ENCODE measurements at places on chromosomes 3 and 15.

DNA sequence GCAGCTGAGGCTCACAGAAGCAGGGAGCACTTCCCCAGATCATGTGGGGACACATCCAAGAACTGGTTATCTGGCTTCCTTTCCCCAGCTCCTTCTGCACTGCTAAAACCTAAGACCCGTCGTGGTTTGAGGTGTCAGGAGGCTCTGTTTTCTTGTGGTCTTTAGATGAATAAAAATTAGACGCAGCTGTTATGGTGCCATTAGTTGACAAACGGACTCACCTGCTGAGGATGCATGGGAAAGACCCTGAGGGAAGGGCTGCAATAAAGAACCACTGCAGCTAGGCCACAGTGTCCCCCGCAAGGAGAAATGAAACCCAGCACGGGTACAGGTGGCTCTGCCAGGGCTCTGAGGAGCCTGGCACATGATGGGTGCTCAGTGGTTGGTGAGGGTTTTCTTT, 99.4 kb downstream of the IQSEC1 start:
- no peak for DNase-seq

DNA sequence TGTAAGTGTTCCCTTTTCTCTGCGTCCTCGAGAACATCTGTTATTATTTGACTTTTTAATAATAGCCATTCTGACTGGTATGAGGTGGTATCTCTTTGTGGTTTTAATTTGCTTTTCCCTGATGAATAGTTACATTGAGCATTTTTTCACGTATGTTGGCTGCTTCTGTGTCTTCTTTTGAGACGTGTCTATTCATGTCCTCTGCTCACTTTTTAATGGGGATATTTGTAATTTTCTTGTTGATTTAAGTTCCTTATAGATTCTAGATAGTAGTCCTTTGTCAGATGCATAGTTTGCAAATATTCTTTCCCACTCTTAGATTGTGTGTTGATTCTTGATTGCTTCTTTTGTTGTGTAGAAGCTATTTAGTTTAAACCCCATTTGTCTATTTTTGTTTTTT, 179.2 kb downstream of the DOCK3 start:
- no peak for DNase-seq

DNA sequence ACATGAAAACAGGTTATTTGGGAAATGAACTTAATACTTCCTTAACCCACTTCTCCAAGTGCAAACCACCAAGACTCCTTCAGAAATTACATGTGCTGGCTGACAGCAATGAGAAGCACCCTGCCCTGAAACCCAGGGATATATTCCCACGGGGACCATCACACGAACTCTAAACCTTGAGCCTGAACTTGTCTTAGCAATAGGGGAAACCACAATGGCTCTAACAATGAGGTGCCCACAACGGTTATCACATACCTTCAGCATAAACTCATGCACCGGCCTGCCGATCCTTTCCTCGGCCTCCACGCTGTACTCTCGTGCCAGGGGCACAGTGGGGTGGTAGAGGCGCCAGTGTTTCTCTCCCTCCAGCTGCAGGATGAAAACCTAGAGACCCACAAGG, 13.4 kb downstream of the RIOX2 start:
- no peak for DNase-seq

DNA sequence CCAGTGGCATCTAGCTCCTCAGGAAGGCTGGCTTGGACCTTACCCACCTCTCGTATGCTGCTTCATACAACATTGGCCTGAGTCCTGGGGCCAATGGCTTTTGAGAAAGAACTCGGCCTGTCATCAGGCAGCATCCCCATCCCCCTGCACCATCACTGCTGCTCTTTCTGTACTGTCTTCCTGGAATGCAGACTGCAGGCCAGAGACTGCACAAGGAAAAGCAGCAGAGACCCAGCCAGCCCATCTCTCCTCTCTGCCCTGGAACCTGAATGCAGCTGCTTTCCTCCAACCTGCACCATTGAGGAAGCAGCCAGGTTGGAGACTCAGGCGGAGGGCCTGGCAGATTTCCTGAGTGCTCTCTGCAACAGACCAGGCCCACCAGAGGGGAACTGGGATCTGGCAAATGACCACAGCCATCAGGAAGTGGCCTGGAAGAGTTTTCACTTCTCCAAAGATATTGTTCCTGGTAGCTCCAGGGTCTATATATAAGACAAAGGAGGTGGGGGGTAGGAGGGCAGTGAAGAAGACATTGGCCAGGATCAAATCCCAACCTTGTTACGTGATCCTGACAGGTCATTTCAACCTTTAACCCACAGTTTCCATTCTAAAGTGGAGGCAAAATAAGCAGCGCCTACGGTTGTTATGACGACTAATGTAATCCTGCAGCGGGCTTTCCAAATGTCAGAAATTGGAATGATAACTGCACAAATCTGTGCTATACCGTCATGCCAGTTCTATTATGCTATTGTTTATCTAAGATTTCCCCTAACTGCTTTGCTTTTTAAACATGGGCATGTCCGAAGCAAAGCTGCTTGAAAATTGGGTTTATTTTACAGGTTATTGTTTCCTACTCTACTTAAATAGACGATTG, 24.4 kb upstream of the RAB7A start:
- no peak for DNase-seq

DNA sequence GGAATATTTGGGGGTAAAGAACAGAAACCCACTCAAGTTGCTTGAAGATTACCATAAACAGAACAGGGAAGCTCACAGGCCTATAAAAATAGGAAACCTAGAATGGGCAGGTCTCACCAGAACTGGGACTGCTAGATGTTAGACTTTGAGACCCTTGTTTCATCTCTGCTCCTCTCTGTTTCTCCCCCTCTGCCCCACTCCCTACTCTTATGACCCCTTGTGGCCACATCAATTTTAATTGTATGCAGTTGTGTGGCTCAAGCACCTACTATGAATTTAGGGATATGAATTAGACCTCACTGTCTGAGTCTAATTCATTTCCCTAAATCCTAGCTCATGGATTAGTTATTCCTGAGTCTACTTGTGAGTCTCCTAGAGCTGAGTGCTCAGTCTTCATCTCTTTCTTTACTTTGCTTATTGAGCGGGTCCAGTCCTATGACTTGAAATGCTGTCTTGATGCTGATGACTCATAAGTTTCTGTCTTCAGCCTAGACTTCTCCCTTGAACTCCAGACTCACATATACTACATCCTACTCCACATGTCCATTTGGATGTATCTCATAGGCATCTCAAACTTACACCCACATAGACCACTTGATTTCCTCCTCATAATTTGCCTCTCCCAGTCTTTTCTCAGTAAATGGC, 78.7 kb downstream of the ITPR1 start:
- peak; percentile 29 for DNase-seq

DNA sequence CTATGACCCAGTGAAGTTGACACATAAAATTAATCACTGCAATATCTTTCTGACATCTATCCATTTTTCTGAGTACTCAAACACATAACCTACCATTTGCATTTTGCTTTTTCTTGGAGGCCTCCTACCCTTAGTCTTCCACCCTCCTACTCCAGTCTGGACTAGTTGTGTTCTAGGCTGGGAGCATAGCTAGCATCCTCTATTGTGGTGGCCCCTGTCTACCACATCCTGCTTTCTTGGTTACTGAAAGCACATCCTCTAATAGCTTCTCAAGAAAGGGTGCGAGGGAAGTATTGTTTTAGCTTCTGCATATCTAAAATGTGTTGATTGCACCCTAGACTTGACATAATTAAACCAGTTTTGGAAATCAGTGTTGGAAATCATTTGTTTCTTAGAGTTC, 176.5 kb downstream of the THSD4 start:
- no peak for DNase-seq

DNA sequence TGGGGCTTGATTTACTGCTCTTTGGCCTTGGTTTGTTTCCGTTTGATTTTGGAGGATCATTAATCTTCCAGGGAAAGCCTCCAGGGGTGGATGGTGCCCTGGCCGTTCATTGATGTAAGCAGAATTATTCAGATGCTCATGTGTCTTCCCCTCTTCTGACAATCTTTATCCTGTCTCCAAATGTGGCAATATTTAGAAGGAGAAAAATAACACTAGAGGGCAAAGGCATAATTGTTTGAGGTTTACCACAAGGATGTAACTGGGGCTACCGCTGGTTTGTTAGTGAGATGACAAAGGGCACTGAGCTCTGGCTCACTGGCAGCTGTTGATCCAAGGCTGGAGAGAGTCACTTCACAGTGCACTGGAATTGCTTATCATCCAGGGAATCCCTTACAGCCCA, 18.2 kb upstream of the PLCL2 start:
- DNase-seq = peak; percentile 26

Data from iris pigment epithelial cell (primary cell).